ENCODE measurements at places on chromosomes 7 and 10.

GRCh38 chr7:44116087-44116788, 7.1 kb downstream of the POLD2 start:
- no peak for DNase-seq

DNA sequence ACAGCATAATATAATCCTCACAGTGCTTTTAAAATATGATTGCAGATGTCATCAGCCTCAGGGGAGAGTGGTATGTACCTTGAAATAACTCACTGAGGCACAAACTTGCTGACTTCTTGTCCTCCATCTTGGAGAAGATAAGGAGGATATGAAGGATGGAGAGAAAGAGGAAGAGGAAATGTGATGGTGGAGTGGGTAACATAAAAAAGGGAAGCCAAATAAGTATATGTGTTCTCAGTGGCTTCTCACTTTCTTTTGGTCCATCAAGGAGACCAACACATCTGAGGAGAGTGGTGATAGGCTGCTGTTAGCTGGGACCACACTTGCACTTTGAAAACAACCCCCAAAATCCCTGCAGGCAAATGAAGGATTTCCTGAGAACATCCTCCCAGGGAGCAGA, 21.6 kb upstream of the ZNF37A start:
- no peak for DNase-seq

DNA sequence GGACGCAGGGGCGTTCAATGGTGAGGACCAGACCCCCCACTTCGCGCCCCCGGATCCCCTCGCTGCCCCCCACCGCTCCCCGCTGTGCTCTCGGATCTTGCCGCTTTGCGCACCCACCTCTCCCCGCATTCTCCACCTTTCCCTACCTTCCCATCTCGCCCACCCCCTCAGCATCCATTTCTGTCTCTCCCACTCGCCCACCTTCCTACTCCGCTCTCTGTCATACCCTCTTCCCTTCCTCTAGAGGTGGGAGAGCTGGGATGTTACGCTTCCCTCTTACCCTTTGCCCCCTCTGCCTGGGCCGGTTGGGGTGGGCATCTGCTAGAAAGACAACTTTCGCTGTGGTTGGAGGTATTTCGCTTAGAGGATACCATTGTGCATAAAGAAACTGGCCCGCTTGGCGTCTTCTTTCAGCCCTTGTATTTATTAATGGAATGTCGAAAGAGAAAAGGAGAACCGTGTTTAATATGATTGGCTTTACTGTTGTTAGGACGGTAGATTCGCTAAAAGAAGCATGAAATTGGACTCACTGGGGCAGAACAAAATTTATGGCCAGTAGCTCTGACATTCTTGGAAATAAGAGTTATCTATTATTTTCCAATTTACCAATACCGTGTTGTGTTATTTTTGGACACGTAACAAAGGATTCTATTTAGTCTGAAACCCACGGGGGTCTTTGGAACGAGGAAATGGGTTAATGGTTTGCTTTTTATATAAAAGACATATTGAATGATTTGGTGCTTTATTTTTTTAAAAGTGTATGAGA, 873 bp downstream of the PRKAR2B start:
- DNase-seq = no peak

- DNase-seq = no peak
Observed at GRCh38 chr10:117731121-117731791, 188.7 kb downstream of the EMX2 start.

DNA sequence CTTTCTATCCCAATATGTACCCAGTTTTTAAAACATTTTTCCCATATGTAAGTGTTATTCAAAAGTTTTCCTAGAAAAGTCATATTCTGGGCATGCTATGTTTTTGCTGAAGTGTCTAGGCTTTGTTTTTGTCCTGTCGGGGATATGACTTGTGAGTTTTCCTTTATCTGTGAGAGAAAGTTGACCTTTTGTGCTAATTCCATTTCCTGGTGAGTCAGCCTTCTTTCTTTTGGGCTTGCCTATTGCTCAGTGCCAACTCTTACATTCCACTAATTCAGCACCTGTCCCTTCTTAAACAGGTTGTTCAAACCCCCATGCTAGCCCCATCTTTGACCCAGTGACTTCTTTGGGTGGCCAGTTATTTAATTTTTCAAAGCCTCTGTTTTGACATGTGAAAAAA, 146.2 kb downstream of the AHR start:
- DNase-seq = no peak

DNA sequence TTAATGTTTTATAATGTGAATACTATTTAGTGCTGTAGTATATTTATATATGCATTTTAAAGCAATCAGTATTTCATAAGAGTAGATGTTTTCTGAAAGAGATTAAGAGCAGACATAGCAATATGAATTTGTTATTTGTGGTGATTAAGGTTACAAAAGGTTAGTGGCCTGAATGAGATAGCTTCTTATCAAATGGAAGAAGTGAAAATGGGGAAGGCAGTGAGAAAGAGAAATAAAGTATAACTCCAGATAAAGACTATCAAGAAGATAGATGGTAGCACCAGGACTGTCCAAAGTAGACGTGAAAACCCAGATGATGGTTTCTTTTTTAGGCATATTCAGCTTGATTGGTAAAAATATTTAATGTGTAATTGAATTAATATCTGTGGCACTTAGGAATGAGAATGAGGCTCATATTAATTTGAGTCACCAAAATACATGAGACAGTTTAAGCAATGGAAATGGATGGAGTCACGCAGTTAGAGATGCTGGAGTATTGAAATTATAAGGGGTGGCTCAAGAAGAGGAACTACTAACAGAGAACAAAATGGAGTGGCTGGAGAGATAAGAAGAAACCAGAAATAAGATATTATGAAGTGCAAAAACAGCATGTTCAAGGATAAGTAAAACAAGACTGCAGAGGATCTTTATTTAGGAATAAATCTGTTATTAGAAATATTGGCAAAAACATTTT, 288.0 kb upstream of the SEMA3C start:
- no peak for DNase-seq

DNA sequence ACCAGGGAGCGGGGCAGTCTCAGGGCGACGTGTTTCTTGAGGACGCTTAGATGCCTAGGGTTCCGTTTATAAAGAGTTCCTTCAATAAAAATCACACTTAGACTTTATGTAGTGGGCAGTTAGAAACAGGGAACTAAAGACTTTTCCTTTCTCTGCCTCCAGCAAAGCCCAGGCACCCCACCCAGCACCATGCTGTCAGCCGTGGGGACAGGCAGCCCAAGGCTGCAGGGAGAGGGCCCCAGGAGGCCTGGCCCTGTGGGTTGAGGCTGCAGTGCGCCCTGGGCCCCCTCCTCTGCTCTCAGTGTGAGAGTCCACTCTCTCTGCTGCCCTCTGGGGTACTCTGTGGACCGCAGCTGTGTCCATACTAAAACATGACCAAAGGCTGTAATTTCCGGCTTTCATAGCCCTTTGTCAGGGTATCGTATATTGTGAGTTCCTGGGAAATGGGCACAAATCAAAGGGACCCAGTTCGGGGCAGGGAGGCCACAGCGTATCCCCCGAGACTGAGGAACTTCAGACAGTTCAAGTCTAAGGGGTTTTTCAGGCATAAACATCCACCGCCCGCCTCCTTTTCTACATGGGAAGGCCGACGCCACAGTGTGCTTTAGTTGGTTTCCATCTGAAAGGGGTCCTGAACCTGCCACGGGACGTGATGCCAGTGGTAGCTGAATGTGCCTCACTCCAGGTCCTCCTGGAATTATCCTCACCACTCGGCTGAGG, 59.7 kb downstream of the DNAJB6 start:
- no peak for DNase-seq

DNA sequence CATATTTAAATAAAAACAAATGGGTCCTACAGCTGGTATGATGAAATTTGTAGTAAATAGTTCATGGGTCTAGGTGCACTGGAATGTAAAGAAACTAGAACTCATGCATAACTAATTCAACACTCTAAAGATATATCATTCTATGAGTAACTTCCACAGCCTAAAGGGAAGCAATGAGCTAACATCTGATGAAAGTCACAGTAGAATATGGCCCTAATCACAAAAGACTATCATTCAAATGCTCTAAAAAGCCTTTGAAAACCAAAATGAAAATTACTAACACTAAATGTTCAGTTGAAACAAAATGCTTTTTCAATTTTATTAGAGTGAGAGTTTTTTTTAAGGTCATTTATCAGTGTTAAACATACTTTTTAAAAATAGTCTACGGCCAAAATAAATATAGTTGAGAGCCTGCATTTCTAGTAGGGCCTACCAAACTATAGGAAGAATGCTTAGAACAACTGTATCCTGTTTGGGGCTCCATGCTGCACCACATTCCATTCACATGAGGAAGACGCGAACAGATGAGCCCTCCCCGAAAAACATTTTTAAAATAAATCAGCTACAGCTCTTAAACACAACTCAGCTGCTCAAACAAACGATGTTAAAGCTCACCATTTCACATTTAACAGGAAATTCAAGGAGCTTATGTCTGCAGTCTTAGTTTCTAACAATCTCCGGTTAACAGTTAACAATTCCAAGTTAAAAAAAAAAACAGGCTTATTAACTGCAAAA, 134.5 kb downstream of the NRBF2 start:
- DNase-seq = no peak

DNA sequence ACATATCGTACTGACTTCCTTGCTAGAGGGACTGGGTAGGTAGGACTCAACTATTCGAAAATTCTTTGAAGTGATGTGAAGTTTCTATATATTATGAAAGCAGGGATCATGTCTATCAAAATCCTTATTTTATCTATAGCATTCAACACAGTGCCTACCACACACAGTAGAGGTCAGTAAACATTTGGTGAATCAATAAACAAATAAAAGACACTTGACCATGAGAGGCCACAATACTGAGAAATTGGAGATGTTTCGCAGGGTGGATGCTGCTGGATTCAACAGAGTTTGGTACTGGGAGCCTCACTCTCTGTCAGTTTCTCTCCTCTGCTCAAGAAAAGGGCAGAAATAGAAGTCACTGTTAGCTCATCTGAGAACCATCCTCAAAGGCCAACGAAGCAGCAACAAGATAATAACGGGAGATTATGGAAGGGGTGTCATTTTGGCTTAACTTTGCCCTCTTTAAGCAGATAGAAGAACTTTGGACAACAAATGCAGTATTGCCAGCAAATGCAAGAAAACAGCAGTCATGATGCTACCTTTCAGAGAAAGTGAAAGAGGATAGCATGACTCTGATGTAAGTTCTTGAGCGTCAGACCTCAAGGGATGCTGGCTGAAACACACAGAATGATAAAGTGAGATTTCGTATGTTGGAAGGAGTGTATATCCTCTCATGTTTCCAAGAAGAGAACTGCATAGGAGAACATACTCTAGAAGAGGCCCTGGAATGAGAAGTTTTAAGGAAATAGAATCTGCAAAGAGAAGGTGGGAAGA, 107.6 kb downstream of the SEMA3E start:
- no peak for DNase-seq

- DNase-seq = no peak
Observed at GRCh38 chr7:114589436-114589835, 174.8 kb downstream of the FOXP2 start.

GRCh38 chr7:30898411-30898810, 13.2 kb upstream of the AQP1 start:
- DNase-seq = no peak

DNA sequence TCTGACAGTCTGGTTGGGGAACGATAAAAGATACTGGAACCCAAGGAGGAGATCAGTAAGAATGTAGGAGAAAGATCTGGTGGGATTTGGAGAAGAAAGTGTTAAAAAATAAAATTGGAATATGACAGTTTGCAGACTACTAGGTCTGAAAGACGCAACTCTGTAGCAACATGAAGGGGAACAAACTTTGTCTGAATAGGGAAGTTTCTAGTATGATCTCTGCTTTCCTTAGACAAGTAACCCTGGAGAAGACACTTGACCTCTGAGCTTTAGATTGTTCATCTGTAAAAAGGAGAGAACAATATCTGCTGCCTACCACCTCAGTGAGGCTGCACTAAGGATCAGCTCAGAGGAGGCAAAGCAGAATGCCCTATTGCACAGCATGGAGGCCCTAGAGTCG, 3.0 kb upstream of the PRSS1 start:
- DNase-seq = no peak

DNA sequence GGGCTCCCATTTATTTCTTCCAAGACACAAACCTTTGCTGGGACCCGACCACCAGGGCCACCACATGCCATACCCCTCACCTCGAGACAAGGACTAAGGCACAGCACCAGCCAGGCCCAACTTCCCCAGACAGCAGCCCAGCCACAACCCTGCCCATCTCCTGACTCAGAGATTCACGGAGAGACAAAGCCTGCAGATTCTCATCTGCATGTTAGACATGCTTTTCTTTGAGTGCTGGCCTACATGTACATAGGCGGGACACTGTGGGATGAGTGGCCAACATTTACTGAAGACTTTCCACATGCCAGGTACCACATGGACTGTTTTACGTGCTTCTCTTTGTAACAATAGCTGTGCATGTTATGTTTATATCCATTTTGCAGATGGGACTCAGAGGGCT, 221.3 kb upstream of the ZMIZ1 start:
- DNase-seq = no peak

GRCh38 chr10:125144206-125144605, 16.2 kb downstream of the CTBP2 start:
- DNase-seq = no peak

- no peak for DNase-seq
Observed at GRCh38 chr10:91140995-91141549, 79.4 kb upstream of the PCGF5 start.

DNA sequence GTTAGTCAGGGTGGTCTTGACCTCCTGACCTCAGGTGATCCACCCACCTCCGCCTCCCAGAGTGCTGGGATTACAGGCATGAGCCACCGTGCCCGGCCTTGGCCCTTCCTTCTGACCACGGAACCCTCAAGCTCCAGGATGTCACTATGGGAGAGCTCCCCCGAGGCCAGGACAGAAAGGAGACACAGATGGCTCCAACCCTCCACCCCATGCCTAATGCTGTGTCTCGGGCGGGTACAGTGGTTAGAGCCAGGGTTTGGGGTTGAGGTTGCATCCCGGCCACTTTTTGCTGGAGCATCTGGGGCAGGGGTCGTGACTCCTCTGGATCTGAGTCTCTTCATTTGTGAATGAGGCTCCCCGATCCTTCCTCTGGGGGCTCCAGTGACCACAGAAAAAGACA, 8.1 kb downstream of the MYL10 start:
- DNase-seq = no peak

DNA sequence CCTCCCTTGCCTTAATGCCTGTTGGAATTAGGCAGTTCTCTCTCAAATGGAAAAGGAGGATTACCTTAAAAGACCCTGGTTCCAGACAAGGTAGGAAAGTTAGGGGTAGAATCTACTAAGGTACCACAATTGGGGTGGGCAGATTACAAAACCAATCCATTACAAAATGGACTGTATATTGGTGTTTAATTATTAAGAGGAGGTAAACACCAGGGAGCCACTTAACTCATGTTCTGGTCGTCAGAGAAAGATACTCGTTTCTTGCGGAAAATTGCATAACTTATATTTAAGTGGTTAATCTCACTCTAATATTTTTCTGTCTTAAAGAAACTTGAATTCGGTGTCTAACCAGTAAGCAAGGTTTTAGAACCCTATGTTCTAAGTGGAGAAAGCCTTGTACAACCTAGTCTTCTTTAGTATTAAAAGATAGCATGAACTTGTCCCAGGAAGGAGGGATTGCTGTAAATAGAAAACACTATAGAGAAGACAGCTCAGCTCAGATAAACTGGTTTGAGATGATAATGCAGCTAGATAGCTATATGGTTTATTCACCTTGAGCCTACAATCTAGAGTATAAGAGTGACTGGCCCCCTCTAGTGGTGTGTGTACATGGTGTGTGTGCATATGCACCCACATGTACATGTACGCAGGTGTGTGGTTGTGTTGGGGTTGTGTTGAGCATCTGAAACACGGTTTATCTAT, 58.0 kb upstream of the STRIP2 start:
- no peak for DNase-seq

GRCh38 chr7:46461334-46461777, 540.3 kb upstream of the IGFBP3 start:
- no peak for DNase-seq

- no peak for DNase-seq
Observed at GRCh38 chr7:78712111-78712510, 741.4 kb downstream of the MAGI2 start.
